ENCODE measurements at places on chromosomes 2 and 18.

DNA sequence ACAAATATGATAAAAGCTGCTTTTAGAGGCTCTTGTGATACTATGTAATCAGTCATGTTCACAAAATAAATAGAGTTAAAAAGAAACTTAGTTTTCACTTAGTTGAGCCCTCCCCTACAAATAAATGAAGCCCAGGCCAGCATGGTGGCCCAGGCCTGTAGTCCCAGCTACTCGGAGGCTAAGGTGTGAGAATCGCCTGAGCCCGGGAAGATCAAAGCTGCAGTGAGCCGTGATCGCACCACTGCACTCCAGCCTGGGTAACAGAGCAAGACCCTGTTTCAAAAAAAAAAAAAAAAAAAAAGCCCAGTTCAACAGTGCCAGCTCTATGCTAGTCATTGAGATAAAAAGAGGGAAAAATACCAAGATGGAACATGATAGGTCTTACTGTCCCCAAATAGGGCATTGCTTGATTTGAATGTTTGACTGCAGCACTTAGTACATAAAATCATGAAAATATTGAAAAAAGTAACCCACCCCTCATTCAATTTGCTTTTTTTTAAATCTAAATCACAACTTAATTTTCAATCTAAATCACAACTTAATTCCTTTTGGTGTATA, 1.5 kb downstream of the ASNSD1 start:
- no peak for DNase-seq

GRCh38 chr2:111045771-111046444, 74.8 kb upstream of the BCL2L11 start:
- DNase-seq, result no peak

GRCh38 chr18:45127405-45127804, 446.7 kb downstream of the SETBP1 start:
- no peak for DNase-seq

GRCh38 chr2:178523596-178524134, 43.4 kb downstream of the PLEKHA3 start:
- DNase-seq, result no peak

GRCh38 chr2:43424262-43425207, 171.3 kb downstream of the THADA start:
- DNase-seq, result no peak

DNA sequence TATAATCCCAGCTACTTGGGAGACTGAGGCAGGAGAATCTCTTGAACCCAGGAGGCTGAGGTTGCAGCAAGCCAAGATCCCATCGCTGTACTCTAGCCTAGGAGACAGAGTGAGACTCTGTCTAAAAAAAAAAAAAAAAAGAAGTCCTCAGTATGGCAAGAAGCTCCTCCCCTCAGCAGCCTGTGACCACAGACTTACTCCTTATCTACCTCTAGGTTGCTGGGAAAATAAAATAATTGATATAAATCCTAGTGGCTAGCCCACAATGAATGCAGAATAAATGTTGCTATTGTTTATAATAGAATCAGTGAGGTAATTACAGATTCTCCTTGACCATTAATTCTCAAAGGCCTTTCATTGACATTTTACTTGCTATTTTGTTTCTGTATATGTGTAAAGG, 70.6 kb downstream of the IRS1 start:
- no peak for DNase-seq

GRCh38 chr2:49936965-49937364, 782.6 kb upstream of the FSHR start:
- DNase-seq, result no peak

DNA sequence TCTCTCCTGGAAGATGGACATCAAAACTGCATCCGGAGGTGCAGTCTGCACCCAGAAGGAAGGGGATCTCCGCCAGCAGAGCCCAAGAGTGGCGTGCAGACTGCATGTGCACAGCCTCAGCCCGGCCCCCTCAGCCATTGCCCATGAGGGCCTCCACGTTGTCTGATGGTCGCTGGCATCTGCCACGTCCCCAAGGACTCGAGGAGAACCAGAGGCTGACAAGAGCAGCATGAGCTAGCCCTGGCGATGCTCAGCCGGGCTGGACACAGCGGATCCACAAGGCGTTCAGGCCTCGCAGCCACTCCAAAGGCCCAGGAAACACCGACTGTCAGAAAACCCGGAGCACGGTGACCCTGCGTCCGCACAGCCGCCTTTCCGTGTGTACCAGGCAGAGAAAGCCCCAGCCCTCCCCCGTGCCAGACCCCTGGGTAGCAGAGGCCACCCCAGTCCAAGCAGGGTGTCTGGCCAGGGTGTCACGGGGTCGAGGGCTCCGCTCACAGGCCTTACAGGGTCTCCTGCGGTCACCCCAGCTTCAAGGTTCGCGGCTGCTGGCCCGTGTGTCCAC, 48.3 kb downstream of the SLC66A2 start:
- no peak for DNase-seq

DNA sequence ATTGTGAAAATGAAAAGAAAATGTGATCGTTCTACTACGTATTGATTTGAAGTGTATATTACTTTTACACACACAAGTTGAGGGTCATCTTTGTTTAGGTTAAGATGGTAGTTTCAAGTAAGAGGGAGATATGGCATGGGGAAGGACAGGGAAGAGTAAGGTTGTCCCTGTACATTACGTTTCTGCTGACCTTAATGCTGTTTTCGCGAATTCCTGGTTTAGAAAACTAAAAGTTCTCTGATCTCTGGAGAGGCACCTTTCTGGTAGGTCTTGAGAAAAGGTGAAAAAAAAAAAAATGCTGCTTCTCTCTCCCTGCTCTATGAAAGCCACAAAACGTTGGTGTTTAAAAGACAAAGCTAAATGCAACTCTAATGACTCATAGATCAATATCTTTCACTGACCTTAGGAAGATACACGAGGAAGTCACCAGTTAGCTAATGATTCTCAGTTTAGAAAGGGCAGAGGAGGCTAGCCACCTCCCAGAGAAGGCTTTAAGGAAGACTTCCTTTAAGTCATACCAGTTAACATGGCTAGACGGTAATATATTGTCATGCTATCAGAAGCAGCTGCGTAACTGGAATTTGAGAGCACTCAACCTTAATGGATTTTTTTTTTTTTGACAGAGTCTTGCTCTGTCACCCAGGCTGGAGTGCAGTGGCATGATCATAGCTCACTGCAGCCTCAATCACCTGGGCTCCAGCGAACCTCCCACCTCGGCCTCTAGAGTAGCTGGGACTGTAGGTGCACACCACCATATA, 13.2 kb downstream of the TXNDC2 start:
- no peak for DNase-seq

DNA sequence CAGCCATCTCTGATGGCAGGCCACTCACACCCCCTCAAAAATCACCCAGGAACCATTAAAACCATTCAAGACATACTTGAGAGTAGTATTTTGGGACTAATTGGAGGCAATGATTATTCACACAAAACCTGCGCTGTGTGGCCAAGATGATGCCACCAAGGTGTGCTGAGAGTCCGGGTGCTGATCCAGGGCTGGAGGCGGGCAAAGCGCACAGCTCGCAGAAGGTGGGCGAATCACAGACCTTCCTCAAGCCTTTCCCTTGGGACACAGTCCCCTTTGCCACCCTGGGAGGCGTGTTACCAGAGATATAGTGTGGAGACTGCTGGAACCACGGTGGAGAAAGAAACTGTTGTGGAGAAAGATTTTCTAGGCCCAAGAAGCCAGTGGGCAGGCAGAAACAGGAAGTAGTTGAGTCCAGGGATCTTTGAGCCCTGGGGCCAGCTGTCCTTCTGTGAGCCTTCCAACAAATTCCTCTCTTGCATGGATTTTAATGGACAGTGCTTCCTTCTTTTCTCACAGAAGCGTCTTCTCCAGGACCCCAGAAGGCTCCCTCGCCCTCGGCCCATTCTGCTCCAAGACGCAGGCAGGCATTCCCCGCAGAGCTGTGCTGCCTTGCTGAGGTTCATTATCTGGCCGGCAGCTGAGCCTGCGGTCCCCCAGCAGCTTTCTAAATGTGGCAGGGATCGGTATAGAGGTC, 8.0 kb downstream of the COPS9 start:
- peak; percentile 0 for DNase-seq

- no peak for DNase-seq
These were observed 106.1 kb downstream of the ICA1L start for GRCh38 chr2:202765436-202765835.

Data from activated naive CD4-positive, alpha-beta T cell treated with Interleukin-2 at 50 U/mL for 16 hours (primary cell).